ENCODE measurements at places on chromosomes 1 and 21. TPM values are rescaled to one million over a fixed set of nuclear protein-coding genes. Genes with fewer than 3 reads are reported as not detected.

NFASC gene
- 21.5 TPM for total RNA-seq

LMX1A gene
- not detected for total RNA-seq

ABCB10 gene
- 14.6 TPM for total RNA-seq

KRTAP19-3 gene
- not detected for total RNA-seq

PLPPR5 gene
- not detected for total RNA-seq

PM20D1 gene
- total RNA-seq = not detected

RIPK4 gene
- 5.1 TPM for total RNA-seq

All from cardiac atrium fibroblast (primary cell).